HTR-8/SVneo (cell line): ENCODE measurements at places on chromosomes 2 and 18.

DNA sequence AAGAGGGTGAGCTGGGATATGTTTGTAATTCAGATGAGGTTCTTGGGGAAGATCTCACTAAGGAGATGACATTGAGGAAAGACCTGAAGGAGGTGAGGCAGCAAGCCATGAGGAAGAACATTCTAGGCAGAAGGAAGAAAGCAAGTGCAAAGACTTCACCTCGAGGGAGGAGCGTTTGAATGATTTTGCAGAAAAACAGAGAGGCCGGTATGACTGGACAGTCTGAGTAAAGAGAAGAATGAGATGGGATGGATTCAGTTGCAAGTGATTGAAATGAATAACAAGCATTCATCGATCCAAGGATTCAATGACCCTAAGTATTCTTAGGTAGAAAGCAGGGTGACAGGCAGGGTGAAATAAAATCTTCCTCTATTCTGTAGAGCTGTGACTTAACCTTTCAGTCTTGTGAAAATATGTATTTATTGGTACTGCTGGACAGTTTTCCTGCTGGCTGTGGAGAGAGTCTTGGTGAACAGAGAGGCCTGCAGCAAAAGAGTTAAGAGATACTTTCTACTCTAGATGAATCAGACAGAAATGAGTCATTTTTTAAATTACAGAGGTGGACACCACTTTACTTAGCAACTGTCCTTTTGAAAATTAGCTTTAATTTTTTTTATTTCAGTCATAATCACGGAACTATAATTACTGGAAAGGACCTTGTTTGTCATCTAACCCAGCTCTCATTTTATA is 278.4 kb downstream of the LRRTM1 start:
- DNase-seq, result no peak

DNA sequence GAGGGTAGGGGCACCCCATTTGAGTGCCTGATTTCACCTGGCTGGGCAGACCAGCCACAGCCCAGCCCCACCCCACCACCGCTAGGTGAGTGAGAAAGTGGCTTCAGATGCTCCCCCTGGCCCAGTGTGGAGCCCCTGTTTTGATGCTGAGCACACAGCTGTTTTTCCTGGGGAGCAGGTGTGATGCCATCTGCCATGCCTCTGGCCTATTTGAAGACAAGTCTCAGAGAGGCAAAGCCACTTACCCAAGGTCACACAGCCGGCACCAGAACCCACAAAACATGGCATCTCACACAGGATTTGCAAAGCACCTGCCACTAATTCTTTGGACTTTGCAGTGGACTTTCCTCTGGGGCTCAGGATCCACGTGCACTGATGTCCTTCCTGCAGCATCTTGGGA is 131.3 kb downstream of the INHBB start:
- no peak for DNase-seq

DNA sequence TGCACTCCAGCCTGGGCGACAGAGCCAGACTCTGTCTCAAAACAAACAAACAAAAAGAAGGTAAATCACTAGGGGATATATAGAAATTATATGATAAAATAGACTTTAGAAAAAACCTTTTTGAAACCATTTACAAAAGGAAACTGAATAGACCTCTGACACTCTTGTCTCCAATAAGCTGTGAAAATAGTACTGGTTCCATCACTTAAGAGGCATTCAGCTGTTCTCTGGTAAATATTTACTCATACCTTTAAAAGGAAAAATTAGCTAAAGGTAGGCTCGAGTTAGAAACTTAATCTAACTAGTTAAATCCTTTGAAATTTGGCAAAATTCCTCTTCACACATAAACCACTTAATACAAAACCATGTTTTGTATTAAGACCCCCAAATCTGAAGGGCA is 21.4 kb downstream of the RAB27B start:
- no peak for DNase-seq

DNA sequence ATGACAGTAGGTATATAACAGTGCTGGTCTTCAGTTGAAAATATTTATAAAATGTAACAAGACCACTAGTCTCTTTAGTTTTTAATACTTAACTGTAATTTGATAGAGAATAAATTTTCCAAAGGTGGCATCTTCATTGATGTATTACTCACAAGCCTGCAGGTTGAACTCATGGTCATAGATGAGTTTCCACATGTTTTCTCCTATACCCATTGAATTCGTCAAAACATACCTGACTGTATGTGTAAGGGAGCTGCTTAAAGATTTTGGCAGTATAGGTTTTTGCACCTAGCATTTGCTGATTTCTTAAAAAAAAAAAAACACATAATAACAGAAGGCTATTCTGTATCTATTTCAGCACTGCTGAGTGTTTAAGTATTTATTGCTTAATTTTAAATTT is 112.9 kb downstream of the FMNL2 start:
- no peak for DNase-seq

DNA sequence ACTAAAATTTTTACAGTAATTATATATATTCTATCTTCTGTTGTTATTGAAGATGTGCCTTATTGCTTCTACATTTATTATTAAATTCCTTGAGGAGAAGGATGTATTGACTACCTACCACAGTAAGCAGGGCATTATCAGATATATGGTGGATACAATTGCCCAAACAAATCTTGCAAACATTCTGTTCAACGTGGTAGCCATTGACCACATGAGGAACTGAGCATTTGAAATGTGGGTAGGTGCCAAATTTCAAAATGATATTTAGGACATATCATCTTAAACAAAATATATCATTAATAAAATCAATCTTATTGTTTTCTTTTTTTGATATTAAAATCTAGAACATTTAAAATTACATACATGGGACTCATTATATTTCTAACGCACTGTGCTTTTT is 11.1 kb downstream of the SCN3A start:
- no peak for DNase-seq

DNA sequence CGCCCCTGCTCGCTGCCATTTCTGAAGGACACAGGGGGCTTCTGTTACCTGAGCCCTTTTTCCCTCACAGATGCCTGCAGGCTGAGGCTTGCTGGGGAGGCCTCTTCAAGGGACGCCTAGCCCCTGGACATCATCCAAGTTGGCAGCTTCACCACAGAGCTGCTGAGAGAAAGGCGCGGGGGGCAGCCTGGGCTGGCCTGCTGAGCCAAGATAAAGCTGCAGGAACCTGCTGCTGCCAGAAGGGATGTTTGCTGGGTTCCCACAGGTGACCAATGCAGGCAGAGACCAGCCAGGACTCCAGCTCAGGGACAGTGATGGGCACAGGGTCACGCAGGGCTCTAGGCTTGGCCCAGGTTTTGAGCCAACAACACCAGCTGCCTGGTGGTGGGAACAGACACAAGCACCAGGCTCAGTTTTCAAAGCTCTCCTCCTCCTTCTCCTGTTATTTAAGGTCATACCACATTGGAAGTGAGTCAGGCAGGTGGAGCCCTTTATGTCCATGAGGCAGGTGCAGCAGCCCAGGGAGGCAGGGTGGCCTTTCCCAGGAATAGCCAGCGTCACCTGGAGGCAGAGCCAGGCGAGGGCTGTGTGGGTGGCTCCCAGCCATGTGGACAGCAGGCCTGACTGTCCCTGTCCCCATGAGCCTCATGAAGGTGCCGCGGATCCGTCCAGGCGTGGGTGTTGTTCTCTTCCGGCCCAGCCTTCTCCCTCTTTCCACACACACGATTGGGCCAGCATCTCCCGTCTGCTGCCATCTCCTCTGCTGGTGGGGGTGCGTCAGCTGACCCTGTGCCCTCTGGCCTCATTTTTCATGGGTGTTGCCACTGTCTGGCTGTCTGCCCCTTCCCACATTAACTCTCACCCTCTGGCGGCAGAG is 515.5 kb upstream of the MYT1L start:
- no peak for DNase-seq

- DNase-seq, result no peak
Observed at GRCh38 chr2:575030-575726, 102.0 kb downstream of the TMEM18 start.

- DNase-seq, result no peak
Observed at GRCh38 chr2:5691985-5692529, at the start of gene SOX11. Gene SOX11 (plus strand): TSS chr2:5692384. CDS start chr2:5692722, 338 bp downstream.

GRCh38 chr2:236576087-236576486 is 6.5 kb downstream of the ACKR3 start:
- DNase-seq, result no peak

GRCh38 chr2:231102772-231103171 is 22.1 kb downstream of the HTR2B start:
- DNase-seq, result no peak

GRCh38 chr2:120531365-120531764 is 185.4 kb downstream of the INHBB start:
- DNase-seq, result no peak

GRCh38 chr18:25898965-25899364 is 191.4 kb downstream of the SS18 start:
- DNase-seq, result no peak

DNA sequence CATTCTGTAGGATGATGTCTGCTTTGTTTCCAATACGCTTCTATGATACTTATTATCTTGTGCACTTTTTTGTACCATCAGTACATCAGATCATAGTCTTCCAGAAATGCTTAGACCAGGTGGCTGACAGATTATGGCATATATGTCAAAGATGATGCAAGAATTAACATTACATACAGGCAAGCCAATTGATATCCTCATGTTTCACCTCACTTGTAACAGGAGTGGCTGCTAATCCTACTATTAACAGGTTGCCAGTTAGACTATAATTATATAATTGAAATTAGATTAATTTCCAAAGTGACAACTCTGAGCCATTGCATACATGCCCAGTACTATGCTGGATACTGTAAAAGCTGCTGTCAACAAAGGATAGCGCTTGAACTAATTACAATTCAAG is 77.2 kb downstream of the TLK1 start:
- DNase-seq, result no peak

DNA sequence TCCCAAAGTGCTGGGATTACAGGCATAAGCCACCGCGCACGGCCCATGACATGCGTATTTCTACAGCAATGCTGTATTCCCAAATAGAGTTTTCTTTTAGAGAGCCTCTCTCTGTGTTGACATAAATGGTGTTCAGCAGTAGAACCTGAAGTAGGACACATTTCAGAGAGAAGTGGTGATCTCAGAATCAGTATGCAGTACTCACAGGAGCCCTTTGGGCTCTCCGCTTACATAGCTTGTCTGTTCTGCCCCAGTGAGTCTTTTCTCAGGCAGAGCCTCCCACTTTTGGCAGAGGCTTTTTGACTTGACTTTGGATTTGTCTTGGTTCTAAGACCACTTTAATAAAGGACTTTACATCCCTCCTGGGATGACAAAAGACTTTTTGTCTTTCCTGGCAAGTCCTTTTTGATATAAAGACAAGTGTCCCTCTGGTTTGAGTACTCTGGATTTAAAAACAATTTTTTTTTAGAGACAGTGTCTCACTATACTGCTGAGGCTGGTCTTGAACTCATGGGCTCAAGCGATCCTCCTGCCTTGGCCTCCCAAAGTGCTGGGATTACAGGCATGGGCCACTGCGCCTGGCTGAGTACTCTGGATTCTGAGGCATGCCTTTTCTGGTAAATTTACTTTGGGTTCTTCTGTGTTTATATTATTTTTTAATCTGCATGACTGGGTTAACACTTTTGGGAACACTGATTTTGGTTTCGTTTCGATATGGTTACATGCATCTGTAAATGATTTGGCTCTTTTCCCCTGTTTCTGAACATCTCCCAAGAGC is 113.3 kb downstream of the SMAD2 start:
- no peak for DNase-seq

GRCh38 chr2:43831543-43832294 is 6.9 kb downstream of the ABCG5 start:
- DNase-seq, result no peak

GRCh38 chr2:8388781-8389180 is 293.1 kb upstream of the ID2 start:
- no peak for DNase-seq

- DNase-seq, result no peak
Observed at GRCh38 chr2:68907232-68907919, 36.2 kb upstream of the BMP10 start.

- DNase-seq, result no peak
Observed at GRCh38 chr2:73080321-73081131, 9.0 kb upstream of the SFXN5 start.

DNA sequence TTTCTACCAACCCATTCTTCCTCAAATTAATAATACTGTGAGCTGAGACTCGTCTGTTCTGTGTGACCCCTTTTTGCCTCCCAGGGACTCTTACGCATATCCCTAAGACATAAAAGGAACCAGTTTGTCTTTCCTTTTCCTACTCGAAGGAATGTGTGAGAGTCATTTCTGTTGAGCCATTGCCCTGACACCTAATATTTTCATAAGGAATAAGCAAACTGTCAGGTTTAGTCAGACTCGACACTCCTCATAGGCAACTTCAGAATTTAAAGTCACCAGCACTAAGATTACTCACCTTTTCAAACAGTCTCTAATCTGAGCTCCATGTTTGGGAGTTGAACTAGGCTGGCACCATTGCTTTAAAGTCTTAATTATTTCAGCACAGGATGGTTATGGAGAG is 305.5 kb downstream of the IKZF2 start:
- no peak for DNase-seq

- peak; percentile 12 for DNase-seq
Observed at GRCh38 chr18:76445741-76446232, 49.3 kb downstream of the ZNF516 start.

- DNase-seq, result no peak
Observed at GRCh38 chr2:234533626-234534025, 36.7 kb upstream of the ARL4C start.

DNA sequence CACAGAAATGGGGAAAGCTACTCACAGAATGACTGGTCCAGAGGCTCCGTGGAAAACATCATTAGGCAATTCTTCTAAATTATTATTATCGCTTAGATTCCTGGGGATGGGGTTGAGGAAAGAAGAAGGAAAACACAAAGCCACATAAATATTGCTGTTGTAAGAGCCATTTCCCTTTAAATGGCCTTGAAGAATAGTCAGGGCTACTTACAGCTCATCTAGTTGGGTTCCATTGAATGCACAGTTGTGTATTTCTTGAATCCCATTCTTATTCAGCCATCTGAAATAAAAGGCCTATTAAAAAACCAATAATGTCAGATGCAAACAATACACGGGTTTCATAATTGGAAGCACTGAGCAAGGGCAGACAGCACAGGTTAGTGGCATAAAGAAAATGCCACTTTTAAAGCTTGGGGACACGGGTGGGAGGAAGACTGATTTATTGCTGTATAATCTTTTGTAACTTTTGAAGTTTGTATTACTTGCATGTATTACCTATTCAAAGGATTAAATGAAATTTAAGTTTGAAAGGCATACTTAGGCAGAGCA is 171.4 kb downstream of the FSHR start:
- DNase-seq, result no peak

DNA sequence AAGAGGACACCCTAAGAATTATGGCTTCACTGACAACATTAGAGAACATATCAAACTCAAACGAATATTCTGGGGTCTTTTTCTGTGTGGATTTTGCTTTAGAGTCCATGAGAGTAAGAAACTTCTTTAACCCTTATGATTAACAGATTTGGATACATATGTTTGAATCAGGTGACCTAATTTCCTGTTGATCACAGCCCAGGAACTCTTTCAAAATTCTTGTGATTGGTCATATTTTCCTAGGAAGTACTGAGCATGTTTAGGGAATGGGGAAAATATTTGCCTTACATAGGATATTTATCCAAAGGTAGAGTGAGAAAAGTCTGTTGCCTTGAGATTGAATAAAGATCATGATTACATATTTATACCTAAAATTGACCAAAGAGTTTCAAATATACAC is 160.0 kb downstream of the KCNH7 start:
- DNase-seq, result no peak

- DNase-seq, result no peak
Observed at GRCh38 chr2:36677386-36677785, 19.1 kb upstream of the VIT start.
